ACHN (cell line): ENCODE measurements at places on chromosomes 4 and X.

GRCh38 chr4:142413485-142413884, 432.6 kb downstream of the INPP4B start:
- no peak for DNase-seq

DNA sequence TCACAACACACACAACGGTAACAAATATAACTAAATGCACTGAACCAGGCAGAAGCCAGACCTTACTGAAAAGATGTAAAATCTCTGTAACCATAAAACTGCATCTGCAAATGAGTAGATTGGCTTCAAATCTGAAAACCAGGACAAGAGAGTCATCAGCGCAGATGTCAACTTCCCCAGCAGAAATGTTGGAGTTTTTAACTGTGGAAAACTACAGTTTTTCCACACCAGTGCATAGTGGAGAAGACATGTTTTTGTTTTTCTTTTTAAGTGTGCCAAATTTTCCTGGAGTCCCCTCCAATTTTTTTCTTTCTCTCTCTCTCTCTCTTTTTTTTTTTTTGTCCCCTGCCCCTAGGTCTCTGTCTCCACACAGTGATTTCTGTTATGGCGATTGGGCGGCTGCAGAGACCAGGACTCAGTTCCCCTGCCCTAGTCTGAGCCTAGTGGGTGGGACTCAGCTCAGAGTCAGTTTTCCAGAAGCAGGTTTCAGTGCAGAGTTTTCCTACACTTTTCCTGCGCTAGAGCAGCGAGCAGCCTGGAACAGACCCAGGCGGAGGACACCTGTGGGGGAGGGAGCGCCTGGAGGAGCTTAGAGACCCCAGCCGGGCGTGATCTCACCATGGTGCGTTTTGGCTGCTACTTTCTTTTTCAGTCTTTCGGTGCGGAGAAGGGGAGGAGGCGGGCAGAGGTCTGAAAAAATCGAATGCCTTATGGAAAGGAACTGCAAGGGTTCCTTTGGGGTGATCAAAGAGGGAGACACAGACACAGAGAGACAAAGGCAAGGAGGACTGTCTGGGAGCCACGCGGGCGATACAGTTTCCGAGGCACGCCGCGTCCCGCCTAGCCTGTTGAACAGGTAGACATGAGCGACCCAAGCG, at the start of gene GUCY1A1:
GUCY1A1 (plus strand) TSS at position 505 of the 878 bp plus-strand sequence. CDS start 30,020 bp downstream, outside the sequence.
- peak; percentile 31 for DNase-seq

DNA sequence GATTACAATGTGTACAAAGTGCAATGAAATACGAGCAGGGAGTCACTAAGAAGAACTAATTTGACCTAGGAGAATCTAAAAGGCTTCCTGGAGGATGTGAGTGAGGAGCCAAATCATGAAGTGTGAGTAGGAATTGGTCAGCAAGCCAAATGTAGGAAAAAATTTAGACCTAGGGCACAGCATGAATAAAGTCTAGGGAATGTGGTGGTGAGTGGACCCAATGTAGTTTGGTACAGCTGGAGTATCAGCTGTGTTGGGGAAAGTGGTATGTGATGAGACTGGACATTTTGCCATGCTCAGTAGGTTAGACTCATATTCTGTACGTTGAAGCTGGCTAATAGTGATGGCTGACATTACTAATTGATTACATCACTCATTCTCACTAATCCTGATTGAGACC, 191.0 kb downstream of the AFF2 start:
- no peak for DNase-seq

DNA sequence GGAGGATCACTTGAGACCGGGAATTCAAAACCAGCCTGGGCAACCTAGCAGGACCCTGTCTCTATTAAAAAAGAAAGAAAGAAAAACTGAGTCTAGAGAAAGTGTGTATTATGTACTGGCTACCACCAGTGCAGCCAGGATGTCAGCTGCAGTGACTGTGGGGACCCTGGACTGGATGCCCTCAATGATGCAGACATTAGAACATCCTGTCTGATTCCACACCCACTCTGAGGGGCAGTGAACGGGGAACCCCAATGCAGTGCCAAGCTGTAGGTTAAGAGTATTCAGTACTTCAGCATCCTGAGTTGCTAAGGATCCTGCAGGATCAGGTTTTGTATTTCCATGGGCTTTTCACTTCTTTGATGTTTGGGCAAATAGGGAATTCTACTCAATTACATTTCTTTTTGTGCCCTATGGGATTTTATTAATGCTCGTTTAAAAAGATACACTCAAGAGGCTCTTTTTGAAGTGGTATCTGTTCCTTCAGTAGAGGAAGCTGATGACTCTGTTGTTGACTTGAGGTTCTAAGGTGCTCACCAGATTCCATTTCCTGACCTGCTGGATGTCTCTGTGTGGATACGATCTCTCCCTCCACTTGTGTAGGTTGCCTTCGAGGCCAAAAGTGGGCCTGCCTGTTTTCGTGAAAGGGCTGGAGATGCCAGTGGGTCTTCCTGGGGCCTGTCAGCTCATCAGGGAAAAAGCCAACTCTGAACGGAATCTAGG, 85.9 kb upstream of the CLCN4 start:
- DNase-seq = no peak

- no peak for DNase-seq
Measured at GRCh38 chr4:154985673-154986072, 204.6 kb downstream of the RBM46 start.

DNA sequence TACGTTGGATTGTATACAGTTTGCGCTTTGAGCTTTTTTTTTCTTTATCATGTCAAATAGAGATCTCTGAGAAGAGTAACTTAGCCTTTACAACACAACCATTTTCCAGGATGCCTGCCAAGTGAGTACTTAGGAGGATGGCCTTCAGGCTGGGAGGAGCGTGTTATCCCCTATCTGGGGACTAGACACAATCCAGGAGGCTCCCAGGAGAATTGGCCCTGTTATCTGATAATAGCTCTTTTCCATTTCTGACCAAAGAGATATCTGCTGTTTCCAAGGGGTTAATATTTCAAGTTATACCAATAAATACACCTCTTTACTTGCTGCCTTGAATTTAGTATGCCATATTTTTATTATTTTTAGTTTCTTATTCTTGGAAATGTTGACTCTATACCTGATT, 169.5 kb upstream of the SMARCAD1 start:
- no peak for DNase-seq

- no peak for DNase-seq
Measured at GRCh38 chr4:7189475-7190277, 2.7 kb upstream of the SORCS2 start.

- no peak for DNase-seq
Measured at GRCh38 chr4:7094916-7095315, 27.1 kb upstream of the GRPEL1 start.

GRCh38 chrX:17737986-17738713, 857 bp downstream of the SCML1 start:
- peak; percentile 38 for DNase-seq

- no peak for DNase-seq
Measured at GRCh38 chr4:183638436-183638835, 20.5 kb downstream of the RWDD4 start.

GRCh38 chr4:138223231-138223910, 18.8 kb downstream of the SLC7A11 start:
- DNase-seq = no peak

GRCh38 chrX:5586726-5587125, 641.9 kb downstream of the NLGN4X start:
- no peak for DNase-seq

DNA sequence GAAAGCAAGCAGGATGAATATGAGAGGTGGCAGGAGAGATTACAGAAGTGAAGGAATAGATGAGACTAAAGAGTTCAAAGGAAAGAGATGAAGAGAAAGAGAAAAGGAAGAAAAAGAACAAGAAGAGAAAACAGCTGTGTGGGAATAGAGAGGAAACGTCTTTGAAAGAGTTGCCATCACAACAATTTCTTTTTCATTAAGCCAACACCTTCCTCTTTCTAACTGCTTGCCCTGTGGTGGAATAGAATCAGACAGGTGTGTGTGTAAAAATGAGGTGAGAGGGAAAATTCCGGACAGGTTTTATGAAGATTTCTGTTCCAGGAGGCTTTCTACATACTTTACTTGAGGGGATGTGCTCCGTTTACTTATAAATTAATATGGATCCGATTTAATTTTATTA, 28.8 kb downstream of the DTHD1 start:
- no peak for DNase-seq

DNA sequence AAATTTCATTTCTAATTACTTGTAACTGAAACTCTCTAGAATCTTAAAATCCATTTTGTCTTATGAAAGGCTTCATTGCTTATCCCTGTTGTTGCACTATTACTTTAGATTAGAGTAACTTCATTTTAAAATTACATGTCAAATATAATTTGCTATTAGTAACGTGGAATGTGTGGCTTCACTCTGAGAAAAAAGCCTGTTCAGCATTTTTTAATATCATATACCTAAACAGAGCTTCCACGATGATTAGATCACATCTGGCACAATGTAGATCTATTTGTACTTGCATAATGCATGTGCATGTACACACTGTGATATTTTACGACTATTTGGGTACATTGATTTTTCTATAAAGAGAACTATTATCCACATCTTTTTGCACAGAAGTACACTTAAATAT, 648.1 kb downstream of the RPA4 start:
- no peak for DNase-seq

DNA sequence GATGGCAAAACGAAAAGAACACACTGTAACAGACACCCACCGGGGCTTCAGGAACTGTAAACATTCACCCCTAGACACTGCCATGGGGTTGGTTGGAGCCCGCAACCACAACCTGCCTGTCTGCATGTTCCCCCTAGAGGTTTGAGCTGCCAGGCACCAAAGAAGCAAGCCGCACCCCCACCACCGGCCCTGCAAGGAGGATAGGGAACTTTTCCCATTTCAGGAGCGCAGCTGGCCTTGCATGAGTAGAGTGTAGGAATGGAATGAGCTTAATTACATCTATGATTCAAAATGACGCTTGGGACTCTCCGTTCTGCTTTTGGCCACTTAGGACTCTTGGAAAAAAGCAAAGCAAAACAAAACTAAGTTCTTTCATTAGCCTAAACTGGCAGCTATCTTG, 243.6 kb upstream of the CTSO start:
- no peak for DNase-seq
